ENCODE measurements at places on chromosomes 3 and 15.

- ATAC-seq = no peak
These were observed 52.3 kb downstream of the NCEH1 start for GRCh38 chr3:172658344-172659245.

GRCh38 chr3:189466004-189466403 is 165.2 kb upstream of the TP63 start:
- no peak for ATAC-seq

- no peak for ATAC-seq
These were observed 52.6 kb downstream of the MBNL1 start for GRCh38 chr3:152321200-152321954.

- ATAC-seq = no peak
These were observed 12.9 kb downstream of the WNT5A start for GRCh38 chr3:55474213-55474632.

DNA sequence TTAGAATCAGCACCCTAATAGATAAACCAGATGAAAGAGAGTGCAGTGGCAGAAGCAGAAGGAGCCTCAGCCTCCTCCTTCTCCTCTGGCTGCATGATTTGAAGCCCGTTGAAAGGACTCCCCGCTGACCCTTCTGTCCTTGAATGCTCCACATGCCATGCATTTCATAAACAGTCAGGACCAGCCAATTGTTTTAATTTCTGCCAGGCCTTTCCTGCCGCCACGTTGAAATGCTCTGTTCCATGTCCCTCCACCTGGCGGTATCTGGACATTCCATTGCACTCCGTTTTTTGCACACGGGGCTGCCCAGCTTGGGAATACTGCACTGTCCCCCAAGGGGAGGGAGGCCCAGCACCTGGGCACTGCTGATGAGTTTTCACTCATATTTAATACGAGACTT is 35.2 kb upstream of the GLCE start:
- ATAC-seq = no peak

DNA sequence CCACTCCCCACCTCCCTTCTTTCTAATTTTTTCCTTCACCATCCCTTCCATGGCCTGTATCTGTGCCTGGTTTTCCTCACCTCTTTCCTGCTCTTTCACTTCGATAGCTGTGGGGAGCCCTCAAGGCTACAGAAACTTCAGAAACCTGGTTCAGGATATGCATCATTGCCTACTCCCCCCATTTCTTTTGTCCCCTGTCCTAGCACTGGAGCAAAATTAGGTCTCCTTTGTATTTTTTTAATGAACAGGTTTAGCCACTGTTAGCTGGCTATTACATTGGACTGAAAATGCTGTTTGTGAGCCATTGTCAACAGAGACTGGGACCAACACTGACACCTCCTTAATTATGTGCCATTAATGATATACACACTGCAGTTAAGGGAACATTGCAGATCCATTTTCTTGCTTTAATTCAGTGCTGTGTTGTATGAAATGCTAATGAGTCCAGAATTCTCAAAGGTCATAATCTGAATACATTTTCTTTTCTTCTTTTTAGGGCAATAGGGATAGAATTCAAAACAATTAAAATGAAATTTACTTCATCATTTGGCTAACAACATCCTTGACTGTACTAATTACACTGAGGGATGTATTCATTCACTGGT is 138.6 kb downstream of the PDCD6IP start:
- ATAC-seq = no peak

- ATAC-seq = no peak
These were observed 130.1 kb upstream of the PRR20G start for GRCh38 chr3:127417709-127418559.

GRCh38 chr3:133694288-133695268 is 32.8 kb upstream of the TOPBP1 start:
- ATAC-seq = no peak

DNA sequence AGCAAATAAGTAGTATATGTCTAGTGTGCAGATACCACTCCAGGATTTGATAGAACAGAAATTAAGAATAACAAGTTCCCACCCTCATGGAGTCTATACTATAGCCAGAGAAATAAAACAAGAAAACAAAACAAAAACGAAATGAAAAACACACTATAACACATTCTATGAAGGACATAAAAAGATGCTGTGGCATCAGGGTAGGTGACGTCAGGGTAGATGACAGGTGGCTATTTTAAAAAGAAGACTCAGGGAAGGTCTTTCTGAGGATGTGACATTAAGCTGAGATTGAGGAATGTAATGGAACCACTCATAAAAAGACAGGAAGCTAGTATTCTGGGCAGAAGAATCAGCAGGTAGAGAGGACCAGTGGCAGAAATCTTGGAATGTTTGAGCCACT is 469.6 kb downstream of the RAP2B start:
- no peak for ATAC-seq

DNA sequence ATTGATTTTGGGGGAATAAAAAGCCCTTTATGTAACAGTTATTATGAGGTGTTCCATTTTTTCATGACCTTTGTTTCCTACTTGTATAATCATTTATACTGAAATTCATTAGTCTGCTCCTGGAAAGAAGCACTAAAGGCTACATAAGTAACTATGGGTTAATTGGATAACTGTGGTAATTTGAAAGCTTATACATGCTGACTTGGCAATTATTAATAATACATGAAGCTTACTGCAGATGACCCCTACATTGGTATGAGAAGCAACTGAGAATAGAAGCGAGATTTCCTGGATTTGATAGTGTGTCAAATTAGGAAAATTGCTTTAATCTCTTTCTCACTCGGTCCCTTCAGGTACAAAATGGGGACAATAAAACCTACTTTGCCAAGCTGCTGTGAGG is 658.0 kb downstream of the ROBO1 start:
- ATAC-seq = no peak

DNA sequence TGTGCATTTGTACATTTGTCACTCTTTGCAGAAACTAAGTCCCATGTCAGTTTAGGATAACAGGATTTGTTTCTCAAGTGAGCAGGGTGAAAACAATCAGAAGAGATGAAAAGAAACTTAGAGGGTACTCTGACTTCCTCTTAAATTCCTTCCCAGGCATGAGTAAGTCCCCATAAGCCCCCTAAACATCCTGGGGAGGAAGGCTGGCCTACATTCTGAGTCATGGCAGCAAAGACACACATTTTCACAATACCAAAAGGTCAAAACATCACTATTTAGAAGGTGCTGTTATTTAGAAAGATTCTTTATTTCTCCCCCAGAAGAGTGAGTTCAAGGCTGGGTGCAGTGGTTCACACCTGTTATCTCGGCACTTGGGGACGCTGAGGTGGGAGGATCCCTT is 7.6 kb upstream of the FOXP1 start:
- no peak for ATAC-seq

GRCh38 chr3:32237670-32238452 is 619 bp upstream of the CMTM8 start:
- ATAC-seq = no peak

GRCh38 chr3:86785386-86785785 is 205.6 kb downstream of the VGLL3 start:
- no peak for ATAC-seq

DNA sequence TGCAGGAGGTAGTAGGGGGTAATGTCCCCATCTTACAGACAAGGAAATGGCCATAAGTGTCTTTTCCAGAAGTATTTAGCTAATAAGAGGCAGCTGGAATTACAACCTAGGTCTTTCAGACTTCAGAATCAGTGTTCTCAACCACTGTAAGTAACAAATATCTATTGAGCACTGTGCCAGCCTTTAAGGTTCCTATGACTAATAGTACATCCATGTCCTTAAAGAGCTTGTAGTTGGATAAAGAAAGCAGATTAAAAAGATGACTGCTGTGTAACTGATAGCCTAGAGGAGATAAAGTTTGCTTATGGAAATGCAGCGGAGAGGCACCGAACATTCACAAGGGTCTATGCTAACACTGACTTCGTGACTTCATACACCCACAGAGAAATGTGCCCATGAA is 136.0 kb downstream of the KCNMB2 start:
- no peak for ATAC-seq

DNA sequence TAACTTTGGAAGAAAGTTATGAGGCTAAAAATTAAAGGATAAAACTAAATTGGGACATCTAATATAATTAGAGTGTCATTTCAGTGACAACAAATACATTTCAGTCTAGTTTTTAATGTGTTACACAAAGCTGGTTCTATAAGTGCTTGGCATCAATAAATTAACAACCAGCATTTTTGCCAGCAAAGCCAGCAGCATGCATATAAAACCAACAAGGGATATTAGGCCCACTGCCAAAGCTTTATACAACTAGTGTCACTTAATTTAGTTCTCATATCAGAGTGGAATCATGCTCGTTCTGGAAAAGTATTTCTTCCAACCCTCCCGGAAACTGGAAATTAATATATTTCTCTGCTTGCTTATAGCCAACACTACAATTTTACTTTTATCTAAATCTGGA is 88.8 kb downstream of the THBS1 start:
- ATAC-seq = no peak

DNA sequence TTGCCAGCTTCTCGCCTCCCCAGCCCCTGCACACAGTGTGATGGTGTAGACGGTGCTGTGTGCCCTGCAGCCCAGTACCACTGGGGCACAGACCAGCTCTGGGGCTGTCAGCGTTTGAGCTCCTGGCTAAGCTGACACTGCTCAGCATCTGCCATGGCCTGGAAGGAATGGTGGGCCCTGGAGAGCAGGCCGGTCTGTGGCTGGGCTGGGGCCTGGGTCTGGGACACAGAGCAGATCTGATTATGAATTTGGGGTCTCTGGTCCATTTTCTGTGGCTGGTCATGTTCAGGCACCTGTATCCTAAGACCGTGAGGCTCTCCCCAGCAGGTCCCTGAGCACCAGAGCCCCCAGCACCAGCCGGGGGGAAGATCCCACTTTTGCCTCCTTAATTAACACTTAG is 34.7 kb downstream of the HCN4 start:
- ATAC-seq = no peak

DNA sequence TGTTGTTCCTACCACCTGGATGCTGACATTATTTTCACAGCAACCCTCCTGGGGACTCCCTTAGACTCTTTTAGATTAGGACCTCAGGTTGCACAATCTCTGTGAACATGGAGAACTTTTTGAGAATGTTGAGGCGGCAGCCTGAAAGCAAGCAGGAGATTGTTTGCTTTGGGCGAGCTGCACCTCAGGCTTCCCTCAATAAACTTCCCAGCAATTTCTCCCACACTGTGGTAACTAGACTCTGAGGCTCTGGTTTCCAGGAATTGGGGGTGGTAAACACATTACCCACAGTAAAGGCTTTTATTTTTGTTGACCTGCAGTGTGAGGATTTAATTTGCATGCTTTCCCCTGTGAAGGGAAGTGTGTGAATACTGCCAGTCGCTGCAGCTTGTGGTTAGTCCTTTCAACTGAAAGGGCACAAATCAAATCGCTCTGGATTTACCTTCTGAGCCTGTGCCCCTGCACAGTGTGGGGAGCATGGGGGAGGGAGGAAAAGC is 35.2 kb upstream of the SIAH2 start:
- ATAC-seq = no peak

GRCh38 chr3:58564456-58565160 is 12.6 kb downstream of the FAM107A start:
- ATAC-seq = no peak

DNA sequence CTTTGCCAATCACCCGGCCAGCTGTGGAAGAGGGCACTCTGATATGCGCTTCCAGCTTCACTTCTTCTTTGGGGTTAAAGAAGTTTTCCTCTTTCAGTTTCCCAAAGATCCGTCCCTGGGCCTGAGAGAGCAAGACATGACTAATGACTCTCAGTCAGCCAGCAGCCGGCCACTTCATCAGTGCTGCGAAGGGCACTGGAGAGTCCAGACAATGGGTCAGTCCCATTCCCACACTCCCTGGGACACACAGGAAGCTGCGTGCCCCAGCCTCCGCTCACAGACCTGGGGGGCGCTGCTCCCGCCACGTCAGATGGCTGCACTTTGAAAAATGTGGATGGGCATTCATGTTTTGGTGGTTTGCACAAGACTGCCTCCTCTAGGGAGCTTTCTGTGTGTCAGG is 63.3 kb downstream of the SENP2 start:
- no peak for ATAC-seq
